ENCODE measurements at places on chromosomes 13 and 19.

GRCh38 chr13:39740761-39741160, 85.3 kb downstream of the COG6 start:
- DNase-seq: no peak

DNA sequence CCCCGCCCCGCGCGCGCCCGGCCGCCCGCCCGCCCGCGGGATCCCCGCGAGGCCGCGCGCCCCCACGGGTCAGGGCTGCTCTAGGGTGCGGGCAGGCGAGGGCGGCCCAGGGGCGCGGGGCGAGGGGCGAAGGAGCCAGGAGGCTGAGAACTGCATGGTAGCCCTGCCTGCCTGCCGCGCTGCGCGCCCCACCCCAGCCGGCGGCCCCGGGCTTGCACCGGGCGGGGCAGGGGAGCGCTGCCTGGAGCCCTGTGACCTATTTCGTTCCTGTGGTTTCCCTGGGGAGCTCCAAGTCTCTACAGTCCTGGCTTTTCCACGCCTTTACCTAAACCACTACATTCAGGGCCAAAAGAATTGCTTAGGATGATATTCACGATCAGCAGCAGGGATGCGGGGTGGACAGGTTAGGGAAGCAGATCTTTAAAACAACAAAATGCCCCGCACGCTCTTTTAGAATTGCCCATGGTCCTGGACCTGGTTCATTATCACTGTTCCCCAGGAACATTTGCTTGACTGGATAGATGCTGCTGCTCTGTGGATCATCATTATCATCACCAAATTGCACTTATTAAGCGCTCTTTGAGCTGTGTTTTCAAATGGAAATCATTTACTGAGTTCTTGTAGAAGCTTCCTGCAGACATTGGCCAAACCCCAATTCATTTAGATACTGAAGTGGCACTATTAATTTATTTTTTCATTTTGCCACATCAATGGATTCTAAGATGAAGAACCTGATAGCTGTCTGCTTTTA, 421 bp upstream of the GPR12 start:
- DNase-seq: no peak

DNA sequence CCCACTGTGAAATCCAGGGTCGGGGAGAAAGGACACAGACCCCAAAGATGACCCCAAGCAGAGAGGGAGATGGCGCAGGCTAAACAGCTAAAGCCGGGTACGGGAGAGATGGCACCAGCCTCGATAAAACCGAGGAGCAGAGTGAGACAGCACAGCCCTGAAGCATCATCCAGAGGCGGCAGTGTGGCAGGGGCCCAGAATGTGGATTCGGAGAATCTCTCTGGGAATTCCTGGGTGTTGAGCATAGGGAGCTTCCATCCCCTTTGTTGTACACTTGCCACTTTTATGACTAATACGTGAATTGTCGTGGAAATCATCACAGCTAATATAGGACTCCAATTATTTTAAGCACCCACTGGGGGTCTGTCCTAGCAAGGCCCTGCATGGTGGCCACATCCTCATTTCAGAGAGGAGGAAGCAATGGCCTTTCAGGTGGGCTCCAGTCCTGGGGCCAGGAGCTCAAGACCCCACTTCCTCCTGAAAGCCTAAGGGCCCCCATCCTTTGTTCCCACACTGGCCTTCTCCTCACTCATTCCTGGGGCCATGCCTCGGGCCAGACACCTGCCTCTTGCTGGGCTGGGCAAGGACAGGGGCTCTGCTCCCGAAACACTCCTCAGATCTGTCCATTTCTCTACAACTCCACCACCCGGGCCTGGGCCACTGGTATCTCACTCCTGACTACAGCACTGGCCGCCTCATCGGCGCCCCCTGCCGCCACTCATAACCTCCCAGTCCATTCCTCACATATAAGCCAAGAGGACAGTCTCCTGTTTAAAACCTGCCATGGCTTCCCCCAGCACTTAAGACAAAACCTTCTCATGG, 29.3 kb upstream of the ATP1A3 start:
- DNase-seq: no peak

DNA sequence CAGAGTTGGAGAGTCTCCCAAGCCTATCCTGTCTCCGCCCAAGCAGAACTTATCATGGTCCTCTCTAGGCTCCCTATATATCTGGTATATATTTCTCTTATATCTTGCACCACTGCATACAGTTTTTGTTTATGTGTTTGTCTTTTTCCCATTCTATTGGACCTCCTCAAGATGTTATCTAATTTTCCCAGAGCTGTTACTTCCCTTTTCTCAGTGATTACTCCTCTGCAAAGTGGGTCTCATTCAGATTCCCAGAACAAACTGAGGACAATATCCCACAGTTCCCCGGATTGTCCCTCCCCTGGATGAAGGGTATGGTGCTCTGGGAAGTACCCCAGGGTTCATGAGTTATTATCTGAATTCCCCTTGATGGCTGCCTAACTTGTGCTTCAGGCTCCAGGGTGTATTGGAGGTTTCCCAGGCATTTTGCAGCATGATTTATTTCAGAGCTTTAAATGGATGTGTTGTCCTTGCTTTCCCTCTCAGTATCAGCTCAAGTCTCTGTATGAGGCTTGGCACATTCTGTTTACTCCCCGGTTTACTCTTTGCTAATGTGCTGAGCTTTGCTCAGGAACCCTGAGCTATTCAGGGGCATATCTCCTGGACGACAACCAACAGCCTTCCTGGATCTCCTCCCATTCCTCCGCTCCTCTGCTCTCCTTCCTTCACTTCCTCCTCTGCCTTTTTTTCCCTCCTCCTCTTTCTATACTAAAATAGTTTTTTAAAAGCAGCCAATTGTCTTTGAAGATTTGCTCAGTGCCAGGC, 329.3 kb downstream of the SPRY2 start:
- DNase-seq: no peak

DNA sequence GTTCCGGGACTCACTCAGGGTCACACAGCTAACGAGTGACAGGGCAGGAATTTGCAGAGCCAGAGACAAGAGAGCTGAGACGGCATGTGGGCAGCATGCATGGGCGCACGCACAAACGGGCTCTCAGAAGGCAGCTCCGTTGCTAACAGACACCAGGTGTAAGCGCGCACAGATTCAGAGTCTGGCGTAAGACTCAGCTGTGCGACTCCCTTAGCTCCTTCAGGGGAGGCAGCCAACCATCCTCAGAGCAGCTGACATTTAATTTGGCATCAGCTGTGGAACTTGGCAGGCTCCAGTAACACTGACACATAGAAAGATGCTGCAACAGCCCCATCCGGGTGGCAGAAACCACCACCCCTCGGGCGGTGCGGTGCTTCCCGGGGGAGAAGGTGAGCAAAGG, 7.5 kb upstream of the TM6SF2 start:
- no peak for DNase-seq
